Activated T-cell treated with anti-CD3 and anti-CD28 coated beads, Interleukin-2, amount 50 U/mL, for 72 hours (primary cell): ENCODE measurements at places on chromosomes 6 and 20.
A peak's percentile ranks its signal among the peaks of the same experiment; 100 is the strongest.

- no peak for DNase-seq
These were observed 176.1 kb downstream of the SMOC2 start for GRCh38 chr6:168616816-168617765.

- no peak for DNase-seq
These were observed 38.8 kb downstream of the MAP7 start for GRCh38 chr6:136511397-136511796.

GRCh38 chr6:29925321-29925720, 17.0 kb upstream of the HLA-A start:
- no peak for DNase-seq

DNA sequence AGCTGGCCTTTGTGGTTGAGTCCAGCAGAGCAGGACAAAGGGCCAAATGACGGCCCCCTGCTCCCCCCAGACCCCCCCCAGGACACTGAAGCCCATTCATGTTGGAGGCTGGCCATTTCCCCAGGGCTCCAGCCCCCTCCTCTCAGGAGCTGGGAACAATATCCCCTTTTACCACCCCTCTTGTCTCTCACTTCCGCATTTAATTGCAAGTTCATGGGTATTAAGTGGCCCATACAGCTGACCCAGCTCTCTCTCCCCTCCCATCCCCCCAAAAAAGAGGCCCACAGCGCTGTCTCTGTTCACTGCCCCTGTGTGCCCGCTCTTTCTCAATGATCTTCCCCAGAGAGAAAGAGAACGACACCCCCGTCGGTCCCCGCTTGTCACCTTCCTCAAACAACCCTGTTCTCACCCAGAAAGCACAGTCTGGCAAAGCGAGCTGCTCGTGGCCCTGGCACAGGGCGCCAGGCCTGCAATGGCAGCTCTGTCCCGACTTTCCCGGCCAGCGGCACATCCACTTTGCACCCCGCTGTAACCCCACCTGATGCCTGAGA, 30.4 kb downstream of the PREX1 start:
- no peak for DNase-seq

- DNase-seq, result no peak
These were observed 618 bp downstream of the RTN4IP1 start for GRCh38 chr6:106628658-106629102.

DNA sequence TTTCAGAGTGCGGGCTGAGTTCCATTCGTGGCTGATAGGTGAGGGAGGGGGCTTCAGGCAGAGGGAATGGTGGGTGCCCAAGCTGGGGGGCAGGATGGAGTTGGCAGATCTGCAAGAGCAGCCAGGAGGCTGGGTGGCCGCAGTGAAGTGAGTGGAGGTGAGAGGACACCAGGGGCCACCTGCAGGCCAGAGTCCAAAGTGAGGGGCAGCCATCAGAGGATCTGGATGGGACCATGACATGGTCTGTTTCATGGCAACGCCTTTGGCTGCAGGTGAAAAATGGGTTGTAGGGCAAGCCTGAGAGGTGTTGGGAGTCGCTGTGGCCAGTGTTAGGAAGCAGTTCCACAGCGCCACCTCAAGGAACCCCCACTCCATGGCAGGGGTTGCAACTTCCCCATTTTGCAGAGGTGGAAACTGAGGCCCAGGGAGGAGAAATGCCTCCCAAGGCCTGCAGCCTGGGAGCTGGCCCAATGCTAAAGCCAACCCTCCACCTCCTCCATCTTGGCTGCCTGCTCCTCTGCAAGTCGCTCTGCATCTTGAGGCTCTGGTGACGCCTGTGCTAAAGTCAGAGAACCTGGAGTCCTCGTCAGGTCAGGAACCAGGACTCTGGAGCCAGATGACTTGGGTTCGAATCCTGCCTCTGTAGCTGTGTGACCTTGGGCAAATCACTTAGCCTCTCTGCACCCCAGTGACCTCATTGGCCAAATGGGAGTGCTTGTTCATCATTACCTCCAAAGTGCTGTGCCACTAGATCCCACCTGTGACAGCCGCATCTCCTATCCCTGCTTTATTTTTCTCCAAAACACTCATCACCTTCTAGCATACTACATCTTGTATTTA, 153.8 kb downstream of the CEBPB start:
- no peak for DNase-seq

DNA sequence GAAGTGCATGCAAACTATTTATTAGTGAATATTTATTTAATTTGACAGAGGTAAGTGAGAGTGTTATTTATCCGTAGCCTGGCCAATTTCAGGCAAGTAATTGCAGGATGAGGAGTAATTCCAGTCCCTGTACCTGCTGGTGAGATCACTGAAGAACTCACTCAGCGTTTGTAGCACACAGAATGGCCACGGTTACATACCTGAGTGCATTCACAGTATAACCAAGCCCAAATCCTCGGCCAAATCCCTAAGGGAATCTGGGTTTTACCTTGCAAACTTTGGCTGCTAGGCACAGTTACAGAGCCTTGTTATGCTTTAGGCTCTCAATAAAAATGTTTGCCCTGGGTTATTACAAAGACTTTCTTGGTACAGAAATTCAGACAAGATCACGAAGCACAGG, 93.3 kb downstream of the KCNQ5 start:
- no peak for DNase-seq

DNA sequence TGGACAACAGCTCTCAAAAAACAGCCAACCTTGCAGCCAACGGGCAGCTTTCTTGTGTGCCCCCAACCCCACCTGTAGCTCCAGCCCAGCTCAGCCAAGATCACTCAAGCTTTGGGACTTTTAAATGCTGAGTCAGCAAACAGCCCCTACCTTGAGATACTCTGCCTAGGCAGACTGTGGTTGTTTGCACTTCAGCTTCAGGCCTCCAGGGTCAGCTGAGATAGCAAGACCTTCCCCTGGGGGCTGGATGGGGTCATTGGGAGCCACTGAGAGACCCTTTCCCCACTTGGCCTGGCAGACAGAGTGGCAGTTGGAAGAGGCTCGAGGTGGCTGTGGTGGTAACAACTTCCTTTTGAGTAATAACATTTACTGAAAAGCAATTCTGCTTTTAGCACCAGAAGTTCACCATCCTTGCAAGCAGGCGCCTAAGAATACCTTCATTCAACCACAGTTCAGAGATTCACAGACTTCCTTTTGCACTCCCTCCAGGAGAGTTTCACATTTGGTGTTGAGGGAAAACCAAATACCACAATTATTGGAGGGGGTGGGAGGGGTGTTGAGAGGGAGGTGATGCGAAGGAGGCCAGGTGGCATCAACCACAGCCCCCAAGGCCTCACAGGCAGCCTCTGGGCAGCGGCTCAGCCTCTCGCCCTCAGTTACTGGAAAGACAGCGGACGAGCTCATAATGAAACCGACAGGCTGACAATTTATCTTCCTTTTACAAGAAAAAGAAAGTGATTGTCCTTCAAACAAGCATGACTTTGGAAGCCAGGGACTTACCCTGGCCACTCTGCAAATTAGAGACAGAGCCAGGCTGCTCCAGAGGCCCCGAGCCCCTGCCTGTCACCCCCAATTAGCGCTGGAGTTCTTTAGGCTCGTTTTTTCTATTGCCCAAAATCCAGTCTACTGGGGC, 148.1 kb downstream of the CEBPB start:
- DNase-seq, result peak; percentile 85

GRCh38 chr6:43091020-43091419, 14.9 kb downstream of the PTK7 start:
- DNase-seq, result no peak

GRCh38 chr6:26457264-26457805, 420 bp upstream of the BTN2A1 start:
- peak; percentile 17 for DNase-seq

GRCh38 chr6:164005004-164005711, 590.6 kb downstream of the QKI start:
- no peak for DNase-seq

GRCh38 chr6:106155219-106155830, 69.2 kb downstream of the PRDM1 start:
- DNase-seq, result no peak

GRCh38 chr6:149482545-149483333, 2.1 kb downstream of the ZC3H12D start:
- no peak for DNase-seq

DNA sequence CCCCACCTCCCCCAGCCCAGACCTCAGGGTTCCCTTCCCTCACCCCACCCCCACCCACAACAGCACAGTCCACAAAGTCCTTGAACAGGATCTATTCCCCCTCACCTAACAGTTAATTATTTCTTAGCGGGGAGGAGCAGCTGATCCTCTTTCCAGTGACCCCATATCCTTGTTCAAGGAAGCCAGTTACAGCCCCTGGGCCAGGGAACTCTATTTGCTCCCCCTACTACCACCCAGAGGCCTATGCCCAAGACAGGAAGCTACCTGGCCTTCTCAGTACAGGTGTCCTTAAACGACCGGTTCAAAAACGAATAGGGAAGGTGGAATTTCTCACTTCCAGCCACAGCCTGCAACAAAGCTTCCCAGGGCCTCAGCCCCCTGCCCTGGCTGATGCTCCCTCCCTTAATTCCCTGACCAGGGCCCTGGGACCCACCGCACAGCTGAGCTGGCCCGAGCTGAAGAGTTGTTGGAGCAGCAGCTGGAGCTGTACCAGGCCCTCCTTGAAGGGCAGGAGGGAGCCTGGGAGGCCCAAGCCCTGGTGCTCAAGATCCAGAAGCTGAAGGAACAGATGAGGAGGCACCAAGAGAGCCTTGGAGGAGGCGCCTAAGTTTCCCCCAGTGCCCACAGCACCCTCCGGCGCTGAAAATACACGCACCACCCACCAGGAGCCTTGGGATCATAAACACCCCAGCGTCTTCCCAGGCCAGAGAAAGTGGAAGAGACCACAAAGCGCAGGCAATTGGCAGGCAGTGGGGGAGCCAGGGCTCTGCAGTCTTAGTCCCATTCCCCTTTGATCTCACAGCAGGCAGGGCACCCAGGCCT, 778 bp downstream of the MCCD1 start:
- no peak for DNase-seq
